IPS DF 19.7 (cell line): ENCODE measurements at places on chromosomes 2 and 18.

GRCh38 chr2:98875746-98876145 is 60.3 kb downstream of the CRACDL start:
- no peak for DNase-seq

DNA sequence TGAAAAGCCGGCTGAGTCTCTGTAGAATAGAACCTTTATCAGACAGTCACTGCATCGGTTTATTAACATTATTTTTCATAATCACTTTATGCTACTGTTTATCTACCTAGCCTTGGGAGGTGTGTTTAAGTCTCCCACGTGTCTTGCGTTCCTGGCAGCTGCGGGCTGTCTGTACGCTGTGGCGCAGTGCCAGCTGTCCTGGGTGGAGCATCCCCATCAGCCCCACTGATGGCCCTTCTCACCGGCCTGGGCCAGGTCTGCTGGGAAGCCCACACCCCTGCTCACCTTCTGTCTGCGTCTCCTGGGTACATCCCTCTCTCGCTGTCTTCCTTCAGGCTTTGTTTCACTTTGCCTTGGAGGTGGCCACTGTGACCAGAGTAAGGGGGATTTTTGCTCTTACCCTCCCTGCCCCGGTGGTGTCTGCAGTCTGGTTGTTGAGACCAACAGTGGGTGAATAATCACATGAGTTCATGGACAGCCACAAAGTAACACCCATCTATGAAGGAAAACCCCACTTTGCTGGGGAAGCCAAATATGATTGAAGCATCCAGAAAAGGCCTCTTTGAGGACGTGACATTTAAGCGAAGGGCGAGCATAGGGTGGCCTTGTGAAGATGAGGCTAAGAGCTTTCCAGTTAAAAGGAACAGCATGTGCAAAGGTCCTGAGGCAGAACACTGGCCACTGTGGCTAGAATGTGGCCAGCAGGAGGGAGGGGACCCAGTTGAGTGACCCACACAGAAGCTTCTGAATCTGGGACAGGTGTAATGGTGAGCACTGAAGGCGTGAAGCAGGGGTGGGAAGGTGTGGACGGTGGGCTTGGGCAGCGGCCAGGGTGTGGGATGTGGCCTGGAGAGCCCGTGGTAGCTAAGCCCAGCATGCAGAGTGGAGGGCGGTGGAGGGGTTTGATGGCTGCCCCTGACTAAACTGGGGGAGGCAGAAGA is 41.7 kb downstream of the RAMP1 start:
- DNase-seq = no peak

- no peak for DNase-seq
Measured at GRCh38 chr2:156841321-156841720, 405.1 kb downstream of the GPD2 start.

GRCh38 chr2:9975328-9975727 is 23.8 kb downstream of the GRHL1 start:
- no peak for DNase-seq

DNA sequence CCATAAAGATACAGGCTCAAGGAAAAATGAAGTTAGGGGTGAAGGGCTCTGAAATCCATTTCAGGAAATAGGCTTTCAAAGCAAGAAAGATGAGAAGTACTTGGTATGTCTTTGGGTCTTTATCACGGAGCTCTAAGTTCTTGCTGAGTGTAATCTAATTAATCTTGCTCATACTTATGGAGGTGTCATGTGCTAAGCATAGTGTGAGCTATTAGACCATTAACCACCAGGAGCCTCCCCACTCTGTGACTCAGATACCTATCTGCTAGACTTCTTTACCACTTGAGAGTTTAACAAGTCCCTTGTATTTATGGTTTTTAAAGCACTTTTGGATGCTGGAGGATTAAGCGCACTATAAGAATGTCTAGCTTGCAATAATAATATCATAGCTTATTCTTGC is 678.7 kb downstream of the EPHA4 start:
- DNase-seq = no peak

DNA sequence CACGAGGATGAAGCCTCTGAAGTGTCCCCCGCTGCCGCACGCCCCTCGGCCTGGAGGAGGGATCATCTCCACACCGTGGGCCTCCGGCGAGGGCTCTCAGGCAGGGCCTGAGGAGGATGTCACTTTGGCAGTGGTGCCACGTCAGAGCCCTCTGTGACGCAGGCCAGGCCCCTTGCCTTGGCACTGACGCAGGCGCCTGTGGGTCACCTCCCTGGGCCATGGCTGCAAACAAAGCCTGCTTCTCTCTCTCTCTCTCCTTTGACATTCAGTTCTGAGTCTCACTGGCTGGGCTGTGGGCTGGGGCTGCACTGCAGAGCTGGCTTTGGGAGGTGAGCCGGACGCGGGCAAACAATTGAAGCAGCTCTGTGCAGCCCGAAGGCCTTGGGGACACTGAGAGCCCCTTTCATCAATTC is 273.7 kb downstream of the TWIST2 start:
- DNase-seq = no peak

GRCh38 chr18:58638441-58638840 is 9.6 kb upstream of the ALPK2 start:
- no peak for DNase-seq

DNA sequence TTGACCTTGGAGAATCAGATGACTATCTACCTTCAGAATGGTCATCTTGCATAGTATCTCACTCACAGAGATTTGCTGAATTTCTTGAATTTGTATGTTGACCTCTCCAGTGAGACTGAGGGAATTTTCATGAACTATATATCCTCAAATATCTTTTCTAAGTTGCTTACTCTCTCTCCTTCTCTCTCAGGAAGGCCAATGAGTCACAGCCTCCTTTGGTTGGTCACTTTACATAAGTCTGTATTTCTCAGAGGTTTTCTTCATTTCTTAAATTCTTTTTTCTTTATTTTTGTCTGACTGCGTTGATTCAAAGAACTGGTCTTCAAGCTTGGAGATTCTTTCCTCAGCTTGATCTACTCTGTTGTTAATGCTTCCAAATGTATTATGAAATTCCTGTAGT is 51.7 kb downstream of the VIT start:
- DNase-seq = no peak

GRCh38 chr2:237096911-237097310 is 11.2 kb downstream of the COPS8 start:
- DNase-seq = no peak
